ENCODE measurements at places on chromosomes 16 and 17.
A peak's percentile ranks its signal among the peaks of the same experiment; 100 is the strongest.

DNA sequence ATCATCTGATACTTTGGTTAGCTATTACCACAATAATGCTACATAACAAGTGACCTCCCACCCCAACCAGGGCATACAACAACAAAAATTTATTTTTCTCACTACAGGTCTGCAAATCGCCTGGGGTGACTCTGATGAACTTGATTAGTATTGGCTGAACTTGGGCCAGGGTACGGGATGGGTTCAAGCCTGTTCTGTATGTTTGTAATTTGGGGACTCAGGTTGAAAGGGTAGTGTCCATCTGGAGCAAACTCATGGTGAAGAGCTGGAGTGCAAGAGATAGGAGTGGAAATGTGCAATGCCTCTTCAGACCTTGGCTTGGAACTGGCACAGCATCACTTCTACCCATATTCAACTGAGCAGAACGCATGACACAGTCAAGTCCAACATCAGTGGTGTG is 16.3 kb upstream of the NKD1 start:
- DNase-seq = no peak

GRCh38 chr16:57536306-57537193 is at the start of gene CCDC102A:
Gene CCDC102A, minus strand, starts transcription at chr16:57536571. Its CDS starts 7,394 bp downstream, at chr16:57529177.
- peak; percentile 12 for DNase-seq

DNA sequence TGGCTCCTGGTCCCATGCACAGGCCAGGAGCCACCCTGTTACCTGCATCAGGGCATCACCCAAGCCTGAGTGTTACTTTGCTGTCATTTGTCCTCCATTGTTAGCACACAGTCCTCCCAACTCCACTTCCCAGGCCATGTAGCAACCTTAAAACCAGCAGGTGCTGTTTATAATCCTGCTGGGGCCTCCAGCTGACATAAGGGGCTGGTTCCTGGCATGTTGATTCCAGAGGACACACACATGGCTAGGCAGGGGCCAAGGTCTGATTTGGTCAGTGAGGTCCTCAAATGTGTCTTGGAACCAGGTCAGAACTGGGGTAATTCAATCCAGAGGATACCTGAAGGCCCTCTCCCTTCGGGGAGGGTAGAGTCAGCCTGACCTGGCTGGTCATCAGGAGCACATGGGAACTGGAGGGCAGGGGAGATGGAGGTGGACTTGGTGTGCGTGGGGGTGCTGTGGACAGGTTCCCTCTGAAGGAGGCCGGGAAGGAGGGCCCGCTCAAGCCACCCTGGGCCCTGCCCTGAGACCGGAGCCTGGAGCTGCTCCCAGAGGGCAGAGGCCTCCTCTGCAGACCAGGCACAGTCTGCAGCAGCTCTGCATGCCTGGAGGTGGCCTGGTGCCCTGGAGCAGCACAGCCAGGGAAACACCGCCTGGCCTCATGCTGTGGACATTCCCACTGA is 6.6 kb downstream of the ADORA2B start:
- no peak for DNase-seq

- DNase-seq = no peak
These were observed 70.1 kb downstream of the ABCC1 start for GRCh38 chr16:16019488-16019887.

DNA sequence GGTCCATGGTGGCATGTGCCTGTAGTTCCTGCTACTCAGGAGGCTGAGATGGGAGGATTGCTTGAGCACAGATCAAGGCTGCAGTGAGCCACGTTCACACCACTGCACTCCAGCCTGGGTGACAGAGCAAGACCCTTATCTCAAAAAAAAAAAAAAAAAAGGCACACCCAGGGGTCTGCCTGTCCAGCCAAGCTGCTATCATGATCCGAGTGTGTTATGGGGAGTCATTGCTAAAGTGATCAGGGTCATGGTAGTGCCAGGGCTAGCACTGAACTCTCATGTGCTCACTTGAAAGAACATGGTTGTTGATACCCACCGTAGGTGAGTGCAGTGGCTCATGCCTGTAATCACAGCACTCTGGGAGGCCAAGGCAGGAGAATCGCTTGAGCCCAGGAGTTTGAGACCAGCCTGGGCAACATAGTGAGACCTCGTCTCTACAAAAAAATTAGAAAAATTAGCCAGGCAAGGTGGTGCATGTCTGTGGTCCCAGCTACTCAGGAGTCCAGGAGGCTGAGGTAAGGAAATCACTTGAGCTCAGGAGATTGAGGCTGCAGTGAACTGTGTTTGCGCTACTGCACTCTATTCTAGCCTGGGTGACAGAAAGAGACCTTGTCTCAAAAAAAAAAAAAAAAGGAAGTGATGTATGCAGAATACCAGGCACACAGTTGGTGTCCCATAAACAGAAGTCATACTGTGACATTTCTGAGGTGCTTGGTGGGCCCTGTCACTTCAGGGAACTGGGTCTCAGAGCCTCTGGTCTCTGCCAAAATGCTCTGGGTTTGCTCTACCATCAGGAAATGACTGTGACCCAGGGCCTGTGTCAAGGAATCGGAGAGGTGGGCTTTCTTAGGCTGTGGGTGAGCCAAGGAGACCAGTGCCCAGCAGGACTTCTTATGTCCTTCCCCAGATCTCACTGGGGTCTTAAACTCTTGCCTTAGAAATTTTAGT is 2.2 kb downstream of the PRM1 start:
- DNase-seq = no peak

- DNase-seq = no peak
These were observed 719.0 kb downstream of the KCNJ2 start for GRCh38 chr17:70888324-70888723.

DNA sequence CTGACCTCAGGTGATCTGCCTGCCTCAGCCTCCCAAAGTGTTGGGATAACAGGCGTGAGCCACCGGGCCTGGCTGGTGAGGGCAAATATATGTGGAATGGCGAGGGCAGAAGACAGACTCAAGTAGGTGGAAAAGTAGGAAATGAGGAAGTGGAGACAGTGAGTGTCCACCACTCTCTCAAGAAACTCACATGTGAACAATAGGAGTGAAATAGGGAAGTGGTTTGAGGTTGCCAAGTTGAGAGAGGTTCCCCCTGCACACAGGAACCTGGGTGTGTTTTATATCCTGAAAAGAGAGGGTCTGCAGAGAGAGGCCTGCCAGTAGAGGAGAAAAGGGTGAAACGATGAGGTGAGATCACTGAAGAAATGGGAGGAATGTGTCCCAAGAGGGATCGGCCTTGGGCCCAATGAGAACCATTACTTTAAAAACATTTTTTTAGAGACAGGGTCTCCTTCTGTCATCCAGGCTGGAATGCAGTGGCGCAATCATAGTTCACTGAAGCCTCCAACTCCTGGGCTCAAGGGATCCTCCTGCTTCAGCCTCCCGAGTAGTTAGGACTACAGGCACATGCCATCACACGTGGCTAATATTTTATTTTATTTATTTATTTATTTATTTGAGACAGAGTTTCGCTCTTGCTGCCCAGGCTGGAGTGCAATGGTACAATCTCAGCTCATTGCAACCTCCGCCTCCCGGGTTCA is 17.1 kb upstream of the CORO1A start:
- no peak for DNase-seq

DNA sequence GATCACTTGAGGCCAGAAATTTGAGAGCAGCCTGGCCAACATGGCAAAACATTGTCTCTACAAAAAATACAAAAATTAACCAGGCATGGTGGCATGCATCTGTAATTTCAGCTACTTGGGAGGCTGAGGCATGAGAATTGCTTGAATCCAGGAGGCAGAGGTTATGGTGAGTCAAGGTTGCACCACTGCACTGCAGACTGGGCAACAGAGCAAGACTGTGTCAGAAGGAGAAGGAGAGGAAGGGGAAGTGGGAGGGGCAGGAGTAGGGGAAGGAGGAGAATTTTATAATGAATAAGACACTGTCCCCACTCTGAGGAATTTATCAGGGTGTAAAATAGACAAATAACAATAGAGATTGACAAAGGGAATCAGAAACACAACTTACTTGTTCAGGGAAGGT is 440.6 kb upstream of the DYNLRB2 start:
- DNase-seq = no peak

DNA sequence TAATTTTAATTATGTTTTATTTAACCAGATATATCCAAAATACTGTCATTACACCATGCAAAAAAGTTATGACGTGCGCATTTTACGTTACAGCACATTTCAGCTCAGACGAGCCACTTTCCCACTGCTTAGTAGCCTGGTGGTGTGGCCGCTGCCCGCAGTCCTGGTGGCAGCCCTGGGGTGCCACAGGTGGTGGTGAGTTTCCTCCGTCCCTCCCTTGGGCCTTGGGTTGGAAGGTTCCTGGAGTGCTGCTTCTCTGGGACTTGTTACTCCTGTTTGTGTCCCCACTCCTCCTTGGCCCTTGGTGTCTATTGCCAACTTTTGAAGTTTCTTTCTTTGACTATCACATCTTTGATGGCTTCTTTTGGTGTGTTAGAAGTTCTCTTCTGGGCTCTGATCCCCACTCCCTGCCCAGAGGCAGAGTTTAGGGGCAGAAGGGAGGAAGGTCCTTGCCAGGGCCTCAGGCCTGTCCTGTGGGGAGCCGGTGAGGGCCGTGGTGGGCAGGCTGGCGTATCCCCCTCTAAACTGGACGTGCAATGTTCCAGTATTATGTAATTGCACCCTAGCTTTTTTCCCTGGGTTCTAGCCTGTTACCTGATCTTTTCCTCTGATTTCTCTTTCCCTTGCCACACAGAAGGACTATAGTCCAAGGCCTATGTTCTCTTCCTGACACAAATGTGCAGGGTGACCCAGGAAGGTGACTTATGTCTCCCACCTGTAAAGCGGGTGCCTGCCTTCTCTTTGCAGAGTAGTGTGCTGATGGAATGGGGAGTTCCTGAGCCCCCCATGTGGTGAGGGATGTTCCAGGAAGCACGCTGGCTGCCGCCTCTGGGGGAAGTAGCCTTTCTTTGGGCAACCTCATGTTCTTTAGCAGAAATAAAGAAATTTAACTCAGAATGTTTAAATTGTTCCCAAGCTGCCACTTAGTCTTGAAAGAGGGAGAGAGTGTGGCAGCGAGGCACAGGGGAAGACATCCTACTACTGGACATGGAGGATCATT is 8.4 kb downstream of the MPRIP start:
- no peak for DNase-seq

GRCh38 chr16:10638101-10638500 is 56.6 kb downstream of the TEKT5 start:
- no peak for DNase-seq

DNA sequence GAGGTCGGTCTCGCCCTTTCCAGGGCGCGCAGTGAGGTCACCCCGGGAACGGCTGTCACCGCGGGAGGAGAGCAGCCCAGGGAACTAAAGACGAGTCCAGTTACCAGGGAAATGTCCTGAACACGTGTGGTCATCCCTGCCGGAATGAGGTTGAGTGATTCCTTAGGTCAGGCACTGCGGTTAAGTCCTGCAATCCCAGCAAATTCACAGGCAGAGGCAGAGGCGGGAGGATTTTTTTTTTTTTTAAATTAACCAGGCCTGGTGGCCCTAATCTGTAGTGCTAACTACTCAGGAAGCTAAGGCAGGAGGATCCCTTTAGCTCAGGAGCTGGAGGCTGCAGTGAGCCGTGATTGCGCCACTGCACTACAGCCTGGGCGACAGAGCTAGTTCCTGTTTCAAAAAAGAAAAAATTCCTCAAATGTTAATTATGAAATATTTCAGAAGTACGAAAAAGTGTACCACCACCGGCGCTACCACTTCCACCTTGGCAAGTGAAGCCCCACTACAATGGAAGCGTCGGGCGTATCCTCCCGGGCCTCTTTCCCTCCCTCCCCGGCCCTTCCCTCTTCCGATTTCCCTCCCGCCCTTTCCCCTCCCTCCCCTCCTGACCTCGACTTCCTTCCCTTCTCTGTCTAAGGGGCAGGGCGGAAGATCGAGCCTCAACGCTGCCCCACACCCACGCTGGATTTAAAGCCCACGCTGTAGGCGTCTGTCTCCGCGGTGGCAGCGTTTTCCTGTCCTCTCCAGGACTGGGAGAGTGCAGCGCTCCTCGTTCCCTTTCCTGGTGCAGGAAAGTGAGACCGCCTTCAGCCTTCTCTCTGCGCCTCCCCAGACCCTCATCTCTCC is 27.3 kb downstream of the SLFN11 start:
- DNase-seq = no peak

DNA sequence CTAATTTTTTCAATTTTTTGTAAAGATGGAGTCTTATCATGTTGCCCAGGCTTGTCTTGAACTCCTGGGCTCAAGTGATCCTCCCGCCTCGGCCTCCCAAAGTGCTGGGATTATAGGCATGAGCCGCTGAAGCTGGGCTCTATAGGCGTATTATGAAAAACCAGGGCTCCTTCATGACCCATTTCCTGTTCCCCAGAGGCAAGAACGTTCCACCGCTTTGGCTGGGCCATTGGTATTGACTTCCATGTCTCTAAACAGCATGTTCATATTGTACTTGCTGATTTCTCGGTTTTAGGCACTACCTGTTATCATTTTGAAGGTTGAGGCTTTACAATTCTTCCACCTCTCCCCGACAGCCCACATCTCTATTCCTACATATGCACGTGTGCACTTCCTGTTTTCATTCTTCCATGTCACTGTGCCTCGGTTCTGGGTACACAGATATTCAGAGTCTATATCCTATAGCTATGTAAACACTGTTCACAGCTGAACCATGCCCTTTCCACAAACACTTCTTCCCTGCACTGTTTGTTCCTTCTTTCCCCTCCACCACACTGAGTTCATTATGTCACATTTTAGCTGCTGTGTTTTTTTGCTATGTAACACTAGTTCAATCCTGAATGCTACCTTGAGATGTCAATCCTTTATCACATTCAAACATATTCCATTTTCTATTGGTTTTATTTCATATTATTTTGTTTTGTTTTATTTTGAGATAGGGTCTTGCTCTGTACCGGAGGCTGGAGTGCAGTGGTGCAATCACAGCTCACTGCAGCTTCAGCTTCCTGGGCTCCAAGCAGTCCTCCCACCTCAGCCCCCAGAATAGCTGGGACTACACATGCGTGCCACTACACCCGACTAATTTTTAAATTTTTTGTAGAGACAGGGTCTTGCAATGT is 16.8 kb upstream of the MAPK3 start:
- DNase-seq = no peak

GRCh38 chr16:72990571-72990970 is 57.4 kb downstream of the ZFHX3 start:
- DNase-seq = no peak

DNA sequence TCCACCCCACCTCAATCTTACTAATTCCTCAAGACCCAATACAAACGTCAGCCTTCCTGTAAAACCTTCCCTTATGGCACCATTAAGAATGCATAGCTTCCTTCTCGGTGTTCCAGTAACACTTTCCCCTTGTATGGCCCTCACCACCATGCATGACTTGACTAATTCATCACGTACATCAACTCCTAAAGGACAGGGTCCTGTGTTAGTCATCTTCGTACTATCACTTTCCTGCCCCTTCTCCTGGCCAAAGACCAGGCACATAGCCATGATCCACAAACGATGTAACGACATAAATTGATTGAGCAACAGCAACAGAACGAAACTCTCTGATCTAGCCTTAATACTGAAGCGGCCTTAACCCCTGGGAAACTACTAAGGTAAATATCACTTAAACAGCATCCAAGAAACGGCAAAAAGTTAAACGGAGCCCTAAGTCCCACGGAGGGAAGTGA is 612 bp downstream of the PSMD12 start:
- DNase-seq = no peak

- DNase-seq = no peak
These were observed 54.7 kb upstream of the ZNF423 start for GRCh38 chr16:49910541-49911071.
